ENCODE measurements at places on chromosomes 5 and 9. TPM values are rescaled to one million over a fixed set of nuclear protein-coding genes. Genes with fewer than 3 reads are reported as not detected.

- no peak for DNase-seq
These were observed 46.7 kb upstream of the CDKN2AIPNL start for GRCh38 chr5:134458234-134459009.

GRCh38 chr9:105043370-105043936 lies 115.5 kb upstream of the ABCA1 start:
- no peak for DNase-seq

The PSAT1 gene
- total RNA-seq = 64.4 TPM

DNA sequence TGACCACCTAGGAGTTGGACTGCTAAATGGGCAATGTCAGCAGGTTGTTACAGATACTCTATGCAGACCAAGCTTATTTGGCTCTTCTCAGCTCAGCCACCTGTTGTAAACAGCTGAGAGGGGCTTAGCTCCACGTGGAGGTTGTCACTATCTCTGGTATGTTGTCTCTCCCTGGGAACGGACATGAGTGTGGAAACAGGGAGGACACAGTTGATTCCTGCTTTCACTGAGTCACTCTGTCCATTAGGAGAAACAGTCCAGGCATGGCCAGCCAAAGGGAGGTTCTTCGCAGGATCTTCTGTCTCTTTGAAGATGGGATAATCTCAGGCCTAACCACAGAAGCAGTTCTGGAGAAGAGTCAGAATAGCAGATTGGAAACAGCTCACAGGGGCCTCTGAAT lies 121.2 kb downstream of the PALM2AKAP2 start:
- no peak for DNase-seq

GRCh38 chr5:8340739-8341344 lies 471.9 kb downstream of the MTRR start:
- no peak for DNase-seq

DNA sequence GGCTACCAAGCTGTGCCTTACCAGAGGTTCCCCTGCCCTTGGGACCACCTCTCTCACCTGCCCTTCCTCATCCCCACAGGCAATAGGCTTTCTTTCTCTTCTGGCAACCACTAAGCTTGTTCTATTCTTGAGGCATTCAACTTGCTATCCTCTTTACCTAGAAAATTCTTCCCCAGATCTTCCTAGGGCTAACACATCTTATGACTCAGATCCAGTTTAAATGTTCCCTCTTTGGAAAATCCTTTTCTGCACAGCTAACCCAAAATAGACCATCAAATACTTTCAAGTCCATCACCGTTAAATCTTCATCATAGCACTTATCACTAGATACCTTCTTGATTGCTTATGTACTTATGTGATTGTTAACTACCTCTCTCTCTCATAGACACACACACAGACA lies 93.7 kb downstream of the ENC1 start:
- DNase-seq = no peak

The DDX4 gene
- not detected for total RNA-seq

The PAPPA gene
- 0.09 TPM for total RNA-seq

DNA sequence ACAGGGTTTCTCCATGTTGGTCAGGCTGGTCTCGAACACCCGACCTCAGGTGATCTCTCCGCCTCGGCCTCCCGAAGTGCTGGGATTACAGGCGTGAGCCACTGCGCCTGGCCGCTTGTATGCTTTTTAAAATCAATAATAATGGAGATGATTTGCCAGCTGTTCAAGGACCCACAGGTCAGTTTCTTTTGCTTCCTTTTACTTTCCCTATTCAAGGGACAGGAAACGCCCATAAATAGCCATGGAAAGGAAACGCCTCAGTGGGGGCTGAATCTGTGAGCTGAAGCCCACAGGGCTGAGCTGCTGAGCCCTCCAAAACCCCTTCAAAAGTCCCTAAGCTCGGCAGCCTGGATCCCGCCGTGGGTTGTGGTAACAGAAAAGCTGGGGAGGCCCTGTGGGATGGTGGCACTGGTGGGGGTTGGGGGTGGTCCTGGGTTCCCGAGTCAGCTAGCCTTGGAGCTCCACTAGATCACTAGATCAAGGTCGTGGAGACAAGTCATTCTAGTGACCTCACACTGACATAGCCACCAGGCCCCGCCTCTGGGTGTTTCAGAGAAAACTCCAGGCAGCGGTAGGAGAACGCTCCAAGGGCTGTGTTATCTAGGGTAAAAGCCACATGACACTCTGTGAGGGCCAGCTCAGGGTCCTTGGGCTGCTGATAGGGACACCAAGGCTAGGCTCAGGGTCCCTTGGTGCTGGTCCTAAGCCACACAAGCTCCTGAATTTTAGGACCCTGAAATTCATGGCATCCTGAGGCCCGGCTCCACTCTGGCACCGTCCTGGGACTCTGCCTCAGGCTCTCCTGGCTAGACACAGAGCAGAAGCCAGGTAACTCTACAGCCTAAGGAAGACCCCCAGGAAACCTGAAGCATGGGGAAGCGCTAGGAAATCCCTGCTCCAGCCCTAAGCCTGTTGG lies 18.0 kb upstream of the DUSP1 start:
- DNase-seq = peak; percentile 79

GRCh38 chr5:81393783-81394718 lies at the start of gene ACOT12:
ACOT12 (minus strand) TSS chr5:81394134; CDS start chr5:81394114, 20 bp downstream.
- peak; percentile 82 for DNase-seq

DNA sequence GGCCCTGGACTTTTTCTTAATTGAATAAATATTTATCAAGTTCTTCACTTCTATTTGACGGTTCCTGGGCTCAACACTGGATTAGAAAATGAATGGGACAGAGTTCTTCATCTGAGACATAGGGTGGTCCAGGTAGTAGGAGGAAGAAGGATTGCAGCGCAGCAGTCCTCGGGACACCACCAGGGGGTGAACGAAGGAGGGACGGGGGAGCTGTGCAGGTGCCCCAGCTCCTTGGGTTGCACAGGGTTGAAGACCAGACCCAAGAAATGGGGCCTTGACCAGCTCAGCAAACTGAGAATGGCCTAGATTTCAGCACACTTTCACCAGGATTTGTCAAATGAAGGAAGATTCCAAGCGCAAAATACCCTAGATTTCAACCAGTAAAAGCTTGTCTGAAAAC lies 29.5 kb downstream of the ABL1 start:
- no peak for DNase-seq

The ZNF484 gene
- 9.3 TPM for total RNA-seq

DNA sequence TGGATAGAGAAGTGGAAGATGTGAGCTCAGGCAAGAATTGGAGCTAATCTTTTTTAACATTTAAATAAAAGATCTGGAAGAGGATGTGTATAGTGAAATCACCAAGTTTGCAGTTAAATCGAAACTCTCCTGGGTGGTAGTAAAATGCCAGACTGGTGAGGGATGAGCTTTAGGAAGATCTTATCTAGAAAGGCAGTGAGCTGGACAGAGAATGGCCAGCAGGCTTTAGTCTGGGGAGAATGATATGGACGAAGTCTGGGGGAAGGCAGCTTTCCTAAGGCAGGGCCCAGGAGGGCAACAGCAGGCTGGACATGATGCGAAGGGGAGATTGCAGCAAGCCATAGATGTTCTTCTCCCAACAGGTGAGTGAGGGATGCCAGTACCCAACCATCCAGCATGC lies 25.6 kb downstream of the UNC5A start:
- DNase-seq = no peak

The OTULINL gene
- total RNA-seq = 6.2 TPM

The IL31RA gene
- total RNA-seq = not detected

- DNase-seq = no peak
These were observed 92.9 kb upstream of the IQGAP2 start for GRCh38 chr5:76310208-76310607.

DNA sequence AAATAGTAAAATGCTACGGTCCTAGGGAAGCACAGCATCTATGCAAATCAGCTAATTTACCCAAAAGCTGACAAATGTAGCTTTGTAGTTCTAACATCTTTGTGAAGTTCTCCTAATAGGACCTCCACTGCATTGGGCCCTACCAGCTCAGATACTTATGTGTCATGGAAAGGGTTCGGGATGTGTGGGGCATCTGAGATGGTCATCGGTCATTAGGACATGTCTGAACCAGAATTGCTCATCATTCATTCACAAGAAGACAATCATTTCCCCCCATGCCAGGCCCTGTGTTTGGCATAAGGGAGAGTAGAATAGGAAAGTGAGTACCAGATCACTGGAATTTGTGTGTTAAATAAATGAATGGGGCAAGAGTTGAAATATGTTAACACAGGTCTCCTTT lies 35.7 kb downstream of the PWWP2A start:
- DNase-seq = no peak

DNA sequence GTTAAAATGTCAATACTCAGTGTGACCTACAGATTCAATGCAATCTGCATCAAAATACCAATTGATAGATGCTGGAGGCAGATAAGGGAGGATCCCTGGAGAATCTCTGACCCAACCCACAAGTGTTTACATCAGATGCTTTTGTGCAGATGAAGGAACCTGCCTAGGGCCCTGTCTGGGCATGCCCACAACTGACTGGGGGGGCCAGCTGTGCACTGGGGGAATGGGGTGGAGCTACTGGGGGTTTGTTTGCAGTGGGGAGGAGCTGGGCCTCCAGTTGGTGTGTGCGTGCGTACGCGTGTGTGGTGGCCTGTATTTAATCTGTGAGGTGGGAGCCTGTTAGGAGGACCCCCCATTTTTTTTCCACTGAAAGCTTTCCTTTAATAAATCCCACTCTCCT lies 244.9 kb downstream of the TRIM36 start:
- no peak for DNase-seq

The CDHR2 gene
- 0.31 TPM for total RNA-seq

Data from endodermal cell (in vitro differentiated cells).